Cardiac septum (tissue), 1 donor: ENCODE measurements at places on chromosomes 7 and 10.
A peak's percentile ranks its signal among the peaks of the same experiment; 100 is the strongest.

DNA sequence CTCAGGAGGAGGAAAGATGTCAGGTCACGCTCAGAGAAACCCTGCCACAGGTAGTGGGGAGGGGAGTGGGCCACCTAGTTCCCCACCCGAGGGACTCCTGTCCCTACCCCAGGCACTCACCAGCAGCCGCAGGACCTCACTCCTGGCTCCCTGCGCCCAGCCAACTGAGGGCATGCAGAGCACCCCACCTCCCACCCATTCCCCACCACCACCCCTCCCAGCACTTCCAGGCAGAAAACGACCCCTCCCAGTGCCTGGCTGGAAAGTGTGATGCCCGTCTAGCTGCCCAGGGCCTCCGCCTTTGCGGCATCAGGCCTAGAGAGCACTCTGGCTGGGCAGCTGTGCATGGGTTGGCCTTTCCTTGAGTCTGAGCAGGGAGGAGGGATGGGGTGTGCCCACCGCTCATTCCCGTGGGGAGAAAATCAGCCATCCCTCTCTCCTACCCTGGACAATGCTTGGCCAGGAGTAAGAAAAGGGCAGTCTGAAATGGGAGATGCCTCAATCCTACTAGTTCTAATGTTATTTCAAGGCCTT is 1.3 kb downstream of the C10orf105 start:
- DNase-seq, result no peak

GRCh38 chr10:43002596-43002995 is 74.3 kb upstream of the RET start:
- DNase-seq, result no peak

GRCh38 chr10:69492091-69492745 is 41.0 kb downstream of the TSPAN15 start:
- peak; percentile 67 for DNase-seq

DNA sequence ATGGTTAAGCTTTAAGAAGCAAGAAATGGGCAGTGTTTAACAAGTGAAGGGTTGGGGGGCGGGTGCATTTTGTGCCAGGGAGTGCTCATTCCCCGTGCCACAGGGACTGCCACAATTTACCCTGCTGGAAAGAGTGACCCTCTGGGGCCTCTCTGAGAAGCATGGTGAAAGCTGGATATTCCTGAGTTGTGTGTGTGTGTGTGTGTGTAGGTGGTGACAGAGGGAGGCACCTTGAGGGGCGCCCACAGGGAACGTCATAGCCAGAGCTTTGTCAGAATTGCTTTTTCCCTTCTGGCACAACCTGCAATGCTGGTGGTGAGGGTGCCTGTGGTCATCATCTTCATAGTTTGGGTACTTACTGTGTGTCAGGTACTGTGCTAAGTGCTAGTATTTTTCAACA is 2.5 kb upstream of the WDR86 start:
- no peak for DNase-seq

- no peak for DNase-seq
Measured at GRCh38 chr10:28393956-28394568, 91.2 kb upstream of the MPP7 start.

DNA sequence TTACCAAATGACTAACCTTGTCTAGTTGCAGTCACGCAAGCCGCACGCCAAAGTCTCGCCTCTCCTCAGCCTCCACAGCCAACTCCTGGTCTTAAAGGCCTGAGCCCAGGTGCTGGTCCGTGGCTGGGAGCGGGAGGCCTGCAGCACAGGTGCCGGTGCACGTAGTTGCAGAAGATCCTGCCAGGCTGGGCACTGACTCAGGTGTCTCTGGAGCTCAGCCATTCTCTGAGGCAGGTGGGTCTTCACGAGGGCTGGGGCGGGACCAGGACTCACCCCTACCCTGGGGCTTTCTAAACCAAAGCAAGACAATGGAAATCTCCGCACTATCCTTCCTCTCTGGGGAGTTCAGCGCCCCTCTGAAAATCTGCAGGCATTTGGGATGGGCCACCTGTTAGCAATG is 216.4 kb downstream of the MLLT10 start:
- no peak for DNase-seq

- no peak for DNase-seq
Measured at GRCh38 chr10:50275650-50276235, 24.4 kb upstream of the ASAH2 start.

DNA sequence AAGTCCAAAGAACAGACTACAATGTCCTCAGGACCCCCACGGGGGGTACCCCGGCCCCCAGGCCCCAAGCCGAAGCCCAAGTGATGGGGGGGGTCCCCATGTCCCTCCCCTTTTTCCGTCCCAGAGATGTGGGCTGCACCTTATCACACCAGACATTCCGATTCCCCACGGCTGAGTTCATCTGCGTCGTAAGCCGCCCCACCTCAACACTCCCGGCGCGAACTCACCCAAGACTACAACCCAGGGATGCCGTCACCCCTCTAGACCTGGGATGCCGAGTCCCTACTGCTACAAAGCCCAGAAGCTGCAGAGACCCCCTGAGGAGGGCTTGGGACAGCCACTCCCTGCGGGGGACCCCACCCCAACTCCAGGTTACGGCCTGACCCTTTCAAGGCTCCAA is 14.5 kb downstream of the PDGFA start:
- DNase-seq, result no peak

- DNase-seq, result no peak
Measured at GRCh38 chr7:137916980-137917645, 70.3 kb upstream of the DGKI start.
